ENCODE measurements at places on chromosomes 4 and X. TPM values are rescaled to one million over a fixed set of nuclear protein-coding genes. Genes with fewer than 3 reads are reported as not detected.

Gene NLRP2B
- total RNA-seq = not detected

DNA sequence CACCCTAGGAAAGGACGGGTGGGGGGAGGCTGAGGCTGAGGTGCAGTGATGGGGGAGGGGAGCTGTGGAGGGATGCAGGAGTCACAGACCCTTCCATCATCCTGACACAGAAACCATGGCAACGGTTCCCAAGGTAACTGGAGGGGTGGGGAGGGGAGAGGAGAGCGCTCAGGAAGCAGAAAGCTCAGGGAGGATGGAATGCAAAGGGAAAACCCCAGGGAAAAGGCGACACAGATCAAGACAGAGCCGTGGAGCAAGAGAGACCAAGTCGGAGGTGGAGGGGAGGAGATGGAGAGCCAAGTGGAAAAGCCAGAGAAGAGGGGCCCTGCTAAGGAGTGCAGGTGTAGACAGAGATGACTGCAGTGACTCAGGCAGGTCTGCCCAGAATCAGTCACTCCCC is 14.5 kb downstream of the L1CAM start:
- DNase-seq = no peak

Gene RAPGEF2
- total RNA-seq = 19.4 TPM

Gene SPANXB1
- total RNA-seq = not detected

DNA sequence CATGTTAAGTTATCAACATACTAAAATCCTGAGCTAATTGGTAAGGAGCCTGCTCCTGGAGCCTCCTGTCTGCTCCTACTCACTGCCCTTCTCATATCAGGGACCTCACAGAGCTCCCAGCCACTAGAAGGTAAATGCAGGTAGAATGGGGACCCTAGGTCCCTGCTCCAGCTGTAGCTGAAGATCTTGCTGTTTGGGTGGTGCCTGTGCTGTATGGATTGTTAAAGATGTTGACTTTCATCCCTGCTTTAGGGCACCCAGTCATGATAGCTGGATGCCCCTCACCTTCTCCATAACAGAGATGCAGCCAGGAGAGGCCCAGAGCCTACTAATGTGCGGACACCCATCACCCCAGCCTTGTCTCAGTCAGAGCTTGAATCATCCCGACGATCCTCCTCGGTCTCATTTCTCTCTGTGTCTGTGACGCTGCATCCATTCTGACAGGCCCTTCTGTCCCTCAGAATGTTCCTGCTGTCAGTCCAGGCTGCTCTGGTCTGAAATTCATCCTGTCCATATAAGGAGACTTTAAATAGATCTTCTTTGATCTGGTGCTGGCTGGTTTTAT is 341.7 kb upstream of the GATB start:
- DNase-seq = no peak

GRCh38 chrX:43586830-43587229 is 69.3 kb upstream of the MAOA start:
- DNase-seq = no peak
